ENCODE measurements at places on chromosomes 6 and 20.

- DNase-seq, result no peak
Observed at GRCh38 chr6:14217728-14218518, 100.4 kb downstream of the CD83 start.

DNA sequence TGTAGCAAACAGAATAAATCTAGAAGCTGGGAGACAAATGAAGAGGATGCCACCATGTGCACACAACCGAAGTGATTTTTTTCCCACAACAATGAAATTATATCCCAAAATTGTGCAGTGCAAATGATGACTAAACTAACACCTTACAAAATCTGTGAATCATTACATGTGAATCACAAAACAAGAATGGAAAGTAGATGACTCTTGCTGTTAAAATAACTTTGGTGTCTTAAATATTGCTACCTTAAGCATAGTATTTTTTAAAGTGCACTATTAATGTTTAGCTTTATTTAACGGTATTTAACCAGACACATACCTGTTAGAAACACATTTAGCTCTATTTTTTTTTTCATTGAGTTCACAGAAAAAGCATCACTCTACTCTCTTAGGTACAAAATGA lies 190.8 kb downstream of the TBC1D32 start:
- DNase-seq, result no peak

DNA sequence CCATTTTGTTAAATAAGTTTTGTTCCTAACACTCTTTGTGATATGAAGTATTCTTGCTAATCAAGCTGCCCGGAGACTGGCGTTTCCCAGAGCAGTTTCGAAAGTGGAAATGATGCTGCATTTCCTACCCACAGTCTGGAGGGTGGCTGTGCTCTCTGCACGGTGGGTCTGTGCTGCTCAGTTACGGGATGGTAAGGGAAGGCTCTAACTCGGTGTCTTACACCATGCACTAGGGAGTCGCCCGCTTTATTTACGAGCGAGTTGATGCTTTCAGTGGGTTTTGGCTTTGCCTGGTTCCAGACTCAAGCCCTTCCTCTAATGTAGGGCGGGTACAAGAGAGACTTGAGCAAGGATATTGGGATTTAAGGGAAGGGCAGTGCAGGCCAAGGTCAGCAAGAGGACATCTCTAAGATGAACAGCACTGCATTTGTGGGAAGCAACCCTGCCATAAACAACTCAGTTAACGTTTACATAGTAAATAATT lies 180.1 kb upstream of the AKAP12 start:
- no peak for DNase-seq

GRCh38 chr20:47799116-47799715 lies 13.9 kb upstream of the SULF2 start:
- no peak for DNase-seq

DNA sequence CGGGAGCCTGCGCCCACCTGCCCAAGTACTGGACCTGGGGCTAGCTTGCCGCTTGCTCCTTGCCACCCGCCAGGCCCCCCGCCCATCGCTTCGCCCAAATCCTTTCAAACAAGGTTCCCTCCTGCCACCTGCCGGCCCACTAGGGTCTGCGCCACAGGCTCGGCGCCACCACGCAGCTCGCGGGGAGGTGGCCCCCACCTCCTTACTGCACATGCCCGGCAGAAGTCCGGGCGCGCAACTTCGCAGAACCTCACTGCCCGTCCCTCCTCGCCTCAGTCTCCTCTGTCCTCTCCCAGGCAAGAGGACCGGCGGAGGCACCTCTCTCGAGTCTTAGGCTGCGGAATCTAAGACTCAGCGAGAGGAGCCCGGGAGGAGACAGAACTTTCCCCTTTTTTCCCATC lies 11.2 kb downstream of the GNAS-AS1 start:
- DNase-seq, result no peak

GRCh38 chr6:41199552-41200246 lies 1.2 kb downstream of the TREML2 start:
- no peak for DNase-seq

GRCh38 chr6:9499709-9500108 lies 915.2 kb downstream of the TFAP2A start:
- no peak for DNase-seq

DNA sequence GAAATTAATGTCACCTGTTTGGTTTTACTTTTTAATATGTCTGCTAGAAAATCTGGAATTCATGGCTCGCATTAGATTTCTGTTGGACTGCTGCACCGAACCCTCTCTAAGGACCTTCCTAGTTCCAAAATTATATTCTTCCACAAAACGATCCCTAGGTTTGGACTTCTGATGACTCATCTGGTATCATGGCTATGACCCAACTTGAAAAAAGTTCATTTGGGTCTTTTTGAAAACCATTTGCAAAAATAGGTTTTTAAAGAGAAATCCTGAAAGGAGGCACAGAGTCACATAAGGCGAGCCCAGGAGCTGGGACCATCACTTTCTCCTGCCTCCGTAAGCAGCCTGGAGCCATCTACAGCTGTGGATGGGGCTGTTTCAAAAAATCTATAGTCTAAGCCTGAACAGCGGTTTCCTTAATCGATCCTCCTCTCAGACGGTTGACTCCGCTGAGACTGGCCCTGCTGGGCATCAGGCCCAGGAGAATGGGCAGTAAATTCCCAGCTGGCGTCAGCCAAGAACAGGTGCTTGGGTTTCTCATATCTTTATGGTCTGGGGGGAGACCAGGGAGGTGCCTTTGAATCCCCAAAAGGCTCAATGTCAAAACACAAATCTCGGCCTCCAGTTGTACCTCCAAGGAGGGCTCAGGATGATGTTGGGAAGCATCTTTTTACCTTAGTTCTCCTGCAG lies 44.6 kb downstream of the SLC24A3 start:
- no peak for DNase-seq

DNA sequence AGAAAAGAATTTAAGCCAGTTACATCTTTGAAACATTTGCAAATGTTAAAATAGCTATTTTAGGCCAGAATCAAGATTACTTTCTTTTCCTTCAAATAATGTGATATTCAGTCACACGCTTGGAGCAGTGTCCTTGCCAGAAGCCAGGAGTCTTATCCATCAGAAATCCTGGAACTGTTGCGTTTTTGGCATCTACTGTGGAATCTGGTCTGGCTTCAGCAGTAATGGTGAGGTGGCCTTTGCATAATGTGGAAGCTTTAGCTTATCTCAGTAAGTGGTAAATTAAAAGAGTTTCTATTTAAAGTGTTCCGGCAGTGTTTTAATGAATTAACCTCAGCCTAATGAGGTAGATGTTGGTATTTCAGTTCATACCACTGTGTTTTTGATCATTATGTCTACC lies 97.6 kb downstream of the FIG4 start:
- no peak for DNase-seq

- DNase-seq, result no peak
Observed at GRCh38 chr6:137342607-137343190, 123.5 kb upstream of the IFNGR1 start.

Data from GOT3 (cell line).